Spleen (tissue), 13 donors: ENCODE measurements at places on chromosomes 3 and 15. TPM values are rescaled to one million over a fixed set of nuclear protein-coding genes. Genes with fewer than 3 reads are reported as not detected.

GRCh38 chr15:98289747-98290146 lies 329.2 kb downstream of the ARRDC4 start:
- H3K4me3 ChIP-seq = no peak overlapping the region
- H3K27me3 ChIP-seq = peaks cover 33% of the 10 kb centered on the region
- H3K27ac ChIP-seq = no peak overlapping the region
- no peak for DNase-seq
- no peaks in the 10 kb centered on the region for H3K36me3 ChIP-seq

GRCh38 chr3:13650210-13651056 lies 101.5 kb downstream of the FBLN2 start:
- no peak overlapping the region for H3K4me3 ChIP-seq
- H3K4me1 ChIP-seq = peaks cover 29% of the 10 kb centered on the region
- H3K27me3 ChIP-seq = peaks cover 46% of the 10 kb centered on the region
- no peaks in the 10 kb centered on the region for H3K36me3 ChIP-seq

DNA sequence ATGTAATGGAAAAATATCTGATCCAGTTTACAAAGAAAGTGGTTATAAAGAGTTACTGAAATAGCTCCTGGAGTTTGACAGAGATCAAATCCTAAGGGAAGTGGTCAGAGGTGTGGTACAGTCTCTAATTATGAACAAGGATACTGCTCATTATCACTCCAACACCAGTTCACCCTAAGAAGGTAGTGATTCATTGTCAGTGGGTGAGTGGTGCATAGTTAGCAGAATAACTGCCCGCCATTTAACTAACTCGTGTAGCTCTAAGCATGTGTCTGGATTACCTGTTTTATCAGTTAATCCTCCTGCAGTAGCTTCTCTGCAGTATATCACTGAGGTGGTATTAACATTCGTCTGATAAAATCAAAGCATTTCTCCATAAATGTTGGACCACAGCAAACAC lies 700.1 kb downstream of the NLGN1 start:
- H3K4me3 ChIP-seq = no peak overlapping the region
- H3K27me3 ChIP-seq = no peaks in the 10 kb centered on the region
- H3K4me1 ChIP-seq = no peaks in the 10 kb centered on the region
- no peak for DNase-seq

DNA sequence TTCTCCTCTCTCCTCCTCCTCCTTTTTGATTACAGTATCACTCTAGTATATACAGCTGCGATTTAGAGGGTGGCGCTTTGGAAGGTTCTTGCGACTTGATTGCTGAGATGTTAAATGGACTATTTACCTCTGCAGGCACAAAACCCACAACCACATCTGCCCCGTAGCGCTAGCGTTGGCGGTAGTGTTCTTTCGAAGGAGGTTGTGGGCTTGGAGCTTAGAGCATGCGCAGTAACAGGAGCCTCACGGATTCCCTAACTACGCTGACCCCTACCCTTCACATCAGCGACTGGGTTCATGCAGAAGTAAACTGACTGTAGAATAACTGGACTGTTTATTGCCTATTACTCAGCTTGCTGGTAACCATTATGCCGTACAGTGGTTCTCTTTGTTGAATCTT lies 58.0 kb downstream of the CGGBP1 start:
- no peak for DNase-seq
- peaks cover 27% of the 10 kb centered on the region for H3K4me1 ChIP-seq
- H3K27me3 ChIP-seq = no peaks in the 10 kb centered on the region
- H3K4me3 ChIP-seq = peak overlapping the region; percentile 16

DNA sequence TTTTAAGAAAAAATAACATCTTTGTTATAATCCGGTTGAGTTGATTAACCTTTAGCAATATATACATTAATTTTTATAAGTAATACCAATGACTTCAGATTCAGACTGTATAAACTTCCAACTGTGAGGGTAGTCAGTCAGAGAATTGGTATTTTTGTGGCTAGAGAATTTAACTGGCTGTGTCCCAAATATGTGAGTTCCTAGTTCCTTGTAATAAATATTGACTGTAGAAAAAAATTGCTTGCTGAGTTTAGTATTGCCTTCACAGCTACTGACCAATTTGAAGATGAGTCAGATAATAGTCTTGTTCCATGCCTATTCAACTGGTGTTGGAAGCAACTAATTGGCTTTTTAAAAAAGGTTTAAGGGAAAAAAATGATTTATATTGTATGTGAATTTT lies 210.8 kb downstream of the GAP43 start:
- no peak for DNase-seq
- no peaks in the 10 kb centered on the region for H3K27me3 ChIP-seq
- no peaks in the 10 kb centered on the region for H3K4me1 ChIP-seq
- no peak overlapping the region for H3K27ac ChIP-seq
- H3K4me3 ChIP-seq = no peak overlapping the region

GRCh38 chr3:128714887-128715491 lies 11.0 kb upstream of the RAB7A start:
- H3K4me3 ChIP-seq = no peak overlapping the region
- no peaks in the 10 kb centered on the region for H3K4me1 ChIP-seq
- H3K36me3 ChIP-seq = no peaks in the 10 kb centered on the region
- no peaks in the 10 kb centered on the region for H3K27me3 ChIP-seq

DNA sequence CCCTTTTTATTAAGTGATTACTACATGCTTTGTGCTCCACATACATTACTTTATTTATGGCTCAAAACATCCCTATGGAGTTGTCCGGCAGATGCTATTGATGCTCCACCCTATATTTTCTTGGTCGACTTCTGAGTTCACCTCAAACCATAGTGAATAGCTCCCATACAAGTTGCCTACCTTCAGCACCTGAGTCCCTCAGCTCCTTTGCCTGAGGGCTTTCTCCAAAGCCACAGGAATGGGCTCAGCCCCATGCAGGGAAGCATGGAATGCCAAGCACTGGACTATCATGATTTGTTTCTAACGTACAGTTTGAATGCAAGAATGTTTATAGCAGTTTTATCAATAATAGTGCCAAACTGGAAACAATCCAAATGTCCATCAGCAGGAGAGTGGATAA lies 124.8 kb upstream of the TNIK start:
- H3K27ac ChIP-seq = no peak overlapping the region
- H3K27me3 ChIP-seq = no peaks in the 10 kb centered on the region

DNA sequence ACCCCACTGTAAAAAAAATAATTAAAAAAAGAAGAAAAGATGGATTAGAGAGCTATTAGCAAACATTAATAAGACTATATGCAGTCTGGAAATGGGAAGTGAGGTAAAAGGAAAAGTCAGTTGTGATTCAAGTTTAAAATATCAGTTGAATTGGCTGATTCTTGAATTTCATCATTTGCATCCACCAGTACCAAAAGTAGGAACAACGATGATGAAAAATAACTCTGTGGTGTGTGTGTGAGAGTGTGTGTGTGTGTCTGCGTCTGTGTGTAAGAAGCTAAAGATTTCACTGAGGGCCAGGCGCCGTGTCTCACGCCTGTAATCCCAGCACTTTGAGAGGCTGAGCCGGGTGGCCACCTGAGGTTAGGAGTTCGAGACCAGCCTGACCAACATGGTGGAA lies 56.0 kb upstream of the SLC4A7 start:
- no peak overlapping the region for H3K4me3 ChIP-seq
- H3K27ac ChIP-seq = no peak overlapping the region
- DNase-seq = no peak
- H3K27me3 ChIP-seq = no peaks in the 10 kb centered on the region

- peaks cover 17% of the 10 kb centered on the region for H3K4me1 ChIP-seq
- no peak for DNase-seq
- H3K27me3 ChIP-seq = peaks cover 10% of the 10 kb centered on the region
- H3K27ac ChIP-seq = no peak overlapping the region
- H3K36me3 ChIP-seq = no peaks in the 10 kb centered on the region
Measured at GRCh38 chr15:65088643-65089021, 12.1 kb downstream of the KBTBD13 start.

- DNase-seq = no peak
- H3K27me3 ChIP-seq = no peaks in the 10 kb centered on the region
- H3K4me3 ChIP-seq = no peak overlapping the region
- peaks cover 12% of the 10 kb centered on the region for H3K4me1 ChIP-seq
- no peak overlapping the region for H3K27ac ChIP-seq
Measured at GRCh38 chr3:107436029-107436428, 58.8 kb downstream of the CCDC54 start.

- DNase-seq = no peak
- H3K27ac ChIP-seq = peak overlapping the region; percentile 66
- H3K4me1 ChIP-seq = peaks cover 15% of the 10 kb centered on the region
Measured at GRCh38 chr3:8482960-8483665, 18.5 kb upstream of the LMCD1 start.

DNA sequence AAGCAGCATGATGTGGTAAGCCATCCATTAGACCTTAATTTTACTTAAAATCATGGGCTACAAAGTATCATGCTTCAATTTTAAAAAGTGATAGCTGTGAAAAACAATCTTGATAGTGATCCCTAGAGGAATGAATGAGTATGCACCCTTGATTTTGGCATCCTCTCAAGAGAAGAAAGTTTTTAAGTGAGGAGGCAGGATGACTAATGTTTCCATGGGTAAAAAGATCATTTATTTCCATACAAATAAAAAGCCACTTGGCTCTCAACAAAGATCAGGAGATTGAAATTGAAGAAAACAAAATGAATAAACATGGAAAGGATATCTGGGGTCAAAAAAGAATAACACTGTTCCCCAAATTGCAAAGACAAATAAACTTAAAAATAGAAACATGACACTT lies 305.4 kb downstream of the MEX3B start:
- DNase-seq = no peak
- H3K4me3 ChIP-seq = no peak overlapping the region
- H3K36me3 ChIP-seq = no peaks in the 10 kb centered on the region
- no peak overlapping the region for H3K27ac ChIP-seq
- no peaks in the 10 kb centered on the region for H3K4me1 ChIP-seq

GRCh38 chr15:101684384-101684783 lies 32.2 kb upstream of the TM2D3 start:
- H3K27ac ChIP-seq = no peak overlapping the region
- H3K4me3 ChIP-seq = no peak overlapping the region
- peaks cover 95% of the 10 kb centered on the region for H3K36me3 ChIP-seq

- H3K4me1 ChIP-seq = no peaks in the 10 kb centered on the region
- no peak overlapping the region for H3K4me3 ChIP-seq
- H3K36me3 ChIP-seq = no peaks in the 10 kb centered on the region
- H3K27ac ChIP-seq = no peak overlapping the region
Measured at GRCh38 chr3:187196573-187197334, 532 bp upstream of the RTP1 start.

- no peaks in the 10 kb centered on the region for H3K36me3 ChIP-seq
- DNase-seq = no peak
- H3K4me3 ChIP-seq = no peak overlapping the region
- H3K4me1 ChIP-seq = no peaks in the 10 kb centered on the region
Measured at GRCh38 chr3:148532326-148532725, 165.4 kb upstream of the AGTR1 start.

- no peak for DNase-seq
- H3K4me3 ChIP-seq = no peak overlapping the region
- no peaks in the 10 kb centered on the region for H3K4me1 ChIP-seq
- H3K27ac ChIP-seq = no peak overlapping the region
- no peaks in the 10 kb centered on the region for H3K36me3 ChIP-seq
Measured at GRCh38 chr3:51340013-51340829, 44.9 kb upstream of the MANF start.

DNA sequence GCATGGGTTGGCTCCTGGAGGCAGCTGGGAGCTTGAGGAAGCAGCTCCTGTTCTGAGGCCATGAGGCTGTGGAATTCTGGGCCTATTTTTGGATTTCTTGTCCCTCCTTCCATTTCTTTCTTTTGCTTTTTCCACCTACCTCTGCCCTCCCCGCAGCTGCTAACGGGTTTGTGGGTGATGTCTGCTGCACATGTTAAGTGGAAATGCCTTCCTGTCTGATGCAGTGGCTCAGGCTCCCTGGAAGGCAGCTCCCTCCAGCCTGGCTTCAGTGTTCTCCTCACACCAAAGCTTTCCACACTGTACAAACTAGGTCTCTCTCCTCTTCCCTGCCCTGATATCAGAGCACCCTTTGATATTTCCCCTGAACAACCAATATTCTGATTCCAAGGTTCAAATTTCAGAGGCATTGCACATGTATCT lies 33.8 kb upstream of the ESYT3 start:
- DNase-seq = no peak
- no peaks in the 10 kb centered on the region for H3K27me3 ChIP-seq
- H3K27ac ChIP-seq = no peak overlapping the region
- H3K4me3 ChIP-seq = no peak overlapping the region
- no peaks in the 10 kb centered on the region for H3K36me3 ChIP-seq
- no peaks in the 10 kb centered on the region for H3K4me1 ChIP-seq

DNA sequence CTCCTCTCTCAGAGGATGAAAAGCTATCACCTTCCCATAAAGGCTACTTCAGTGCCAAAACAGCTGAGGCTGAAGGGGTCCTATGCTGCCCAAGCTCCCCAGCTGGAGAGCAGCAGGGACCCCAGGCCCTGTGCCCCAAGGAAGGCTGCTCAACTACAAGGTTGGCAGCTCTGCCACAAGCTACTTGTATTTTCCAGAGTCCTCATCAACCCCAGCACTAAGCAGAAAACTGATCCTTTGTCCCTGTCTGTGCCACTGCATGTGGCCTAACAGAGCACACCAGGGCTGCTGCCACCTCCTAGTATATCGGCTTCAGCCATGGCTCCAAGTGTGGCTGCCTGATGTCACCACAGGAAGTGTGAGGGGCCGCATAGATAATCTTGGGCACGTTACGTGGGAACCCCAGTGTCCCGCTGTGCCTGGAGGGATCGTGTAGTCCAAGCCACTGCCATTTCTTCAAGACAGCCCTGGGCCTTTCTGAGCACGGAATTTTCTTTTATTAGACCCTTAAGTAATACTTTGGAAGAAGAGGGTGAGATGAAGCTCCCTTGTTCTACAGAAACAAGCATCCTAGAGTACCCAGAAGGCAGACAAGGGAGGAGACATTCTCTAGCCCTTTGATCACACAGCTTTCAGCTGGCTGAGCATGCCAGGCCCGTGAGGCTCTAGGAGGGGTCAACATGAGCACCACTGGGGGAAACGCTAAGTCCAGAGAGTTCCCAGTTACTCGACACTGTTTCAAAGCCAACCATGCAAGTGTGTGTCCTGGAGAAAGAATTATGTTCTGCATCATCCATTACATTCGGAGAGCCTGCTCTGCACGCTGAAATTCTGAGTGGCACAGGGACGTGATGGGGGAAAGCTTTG lies 60.7 kb downstream of the CAPN7 start:
- peaks cover 90% of the 10 kb centered on the region for H3K4me1 ChIP-seq
- H3K4me3 ChIP-seq = no peak overlapping the region
- peaks cover 4% of the 10 kb centered on the region for H3K36me3 ChIP-seq
- no peaks in the 10 kb centered on the region for H3K27me3 ChIP-seq

- DNase-seq = no peak
- no peak overlapping the region for H3K27ac ChIP-seq
- H3K27me3 ChIP-seq = peaks cover 5% of the 10 kb centered on the region
- H3K4me3 ChIP-seq = no peak overlapping the region
- H3K4me1 ChIP-seq = peaks cover 10% of the 10 kb centered on the region
Measured at GRCh38 chr3:171462224-171462623, 2.0 kb upstream of the TNIK start.

TSEN2 gene
- polyA plus RNA-seq = 14.3 TPM

CYP11A1 gene
- 1.6 TPM for polyA plus RNA-seq

WDR93 gene
- 0.11 TPM for polyA plus RNA-seq

P2RY1 gene
- polyA plus RNA-seq = 0.39 TPM

LMOD3 gene
- 0.10 TPM for polyA plus RNA-seq

PHLDB2 gene
- 4.7 TPM for polyA plus RNA-seq

MST1R gene
- polyA plus RNA-seq = 3.4 TPM

VPS39 gene
- 47.6 TPM for polyA plus RNA-seq

GCSAM gene
- polyA plus RNA-seq = 3.7 TPM

NEK10 gene
- 0.29 TPM for polyA plus RNA-seq

C2CD4A gene
- 0.08 TPM for polyA plus RNA-seq

C3orf20 gene
- polyA plus RNA-seq = not detected

GPR156 gene
- polyA plus RNA-seq = 0.03 TPM

GP9 gene
- 1.4 TPM for polyA plus RNA-seq

ARIH1 gene
- 15.5 TPM for polyA plus RNA-seq

GOLGA8O gene
- polyA plus RNA-seq = 0.67 TPM
